ENCODE measurements at places on chromosomes 7 and 10. TPM values are rescaled to one million over a fixed set of nuclear protein-coding genes. Genes with fewer than 3 reads are reported as not detected.

ZNF716 gene
- not detected for polyA plus RNA-seq

- DNase-seq = no peak
These were observed 232.6 kb downstream of the ADK start for GRCh38 chr10:74383642-74384041.

ADCY1 gene
- polyA plus RNA-seq = 0.46 TPM

VAX1 gene
- not detected for polyA plus RNA-seq

GRCh38 chr10:130179640-130180039 is 43.4 kb downstream of the GLRX3 start:
- peak; percentile 26 for DNase-seq

GRCh38 chr10:126808103-126808502 is 97.1 kb upstream of the DOCK1 start:
- DNase-seq = no peak

DNA sequence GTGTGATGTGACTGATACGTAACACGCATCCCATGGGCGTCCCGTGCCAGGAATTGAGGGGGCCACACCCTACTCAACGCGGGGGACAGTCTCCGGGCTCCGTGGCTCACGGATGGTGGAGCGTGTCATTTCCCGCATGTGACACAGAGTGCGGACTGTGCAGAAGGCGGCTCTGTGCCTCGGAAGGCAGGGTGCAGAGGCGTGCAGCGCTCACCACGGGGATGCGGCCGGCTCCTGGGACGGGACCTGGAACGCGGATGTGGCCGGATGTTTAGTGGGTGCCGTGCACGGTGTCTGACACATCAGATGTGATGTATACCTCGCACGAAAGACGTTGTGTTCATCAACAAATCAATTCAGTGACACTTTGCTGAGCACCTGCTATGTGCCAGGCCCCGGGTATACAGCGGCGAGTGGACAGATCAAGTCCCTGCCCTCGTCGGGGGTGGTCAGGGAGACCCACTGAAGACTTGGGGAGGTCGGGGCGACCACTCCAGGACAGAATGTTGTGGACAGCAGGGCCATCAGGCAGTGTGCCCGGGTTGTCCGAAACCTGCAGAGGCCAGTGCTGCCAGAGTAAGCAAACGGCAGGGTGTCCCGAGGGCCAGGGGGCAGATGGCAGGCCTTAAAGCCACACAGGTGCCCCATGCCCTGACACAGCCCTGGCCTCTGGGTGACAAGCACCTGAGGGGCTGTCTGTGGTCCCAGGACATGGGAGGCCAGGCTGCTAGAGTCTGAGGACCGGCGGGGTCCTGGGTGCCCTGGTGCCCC is 38.1 kb downstream of the MICALL2 start:
- DNase-seq = no peak

DNA sequence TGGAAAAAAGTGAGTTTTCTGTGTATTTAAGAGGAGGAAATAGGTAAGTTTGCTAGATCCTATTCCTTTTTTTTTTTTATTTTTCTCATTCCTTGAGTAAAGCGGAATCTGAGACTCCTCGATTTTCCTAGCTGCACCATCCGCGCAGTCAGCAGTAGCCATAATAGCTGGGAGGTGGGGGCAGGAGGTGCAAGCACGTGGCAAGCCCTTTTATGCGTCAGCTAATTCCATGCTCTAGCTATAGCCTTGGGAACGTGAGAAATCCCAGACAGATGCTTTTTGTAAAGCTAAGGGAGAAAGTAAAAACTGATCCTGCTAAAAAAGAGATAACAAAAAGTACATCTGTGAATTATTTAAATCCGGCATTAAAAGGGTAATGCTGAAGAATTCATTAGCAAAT is 33.2 kb upstream of the TPK1 start:
- DNase-seq = no peak

GRCh38 chr7:44823255-44823781 is 24.6 kb downstream of the H2AZ2 start:
- DNase-seq = no peak

- DNase-seq = no peak
These were observed 213.5 kb upstream of the MKI67 start for GRCh38 chr10:128339753-128340152.

TFEC gene
- 2.3 TPM for polyA plus RNA-seq

DNA sequence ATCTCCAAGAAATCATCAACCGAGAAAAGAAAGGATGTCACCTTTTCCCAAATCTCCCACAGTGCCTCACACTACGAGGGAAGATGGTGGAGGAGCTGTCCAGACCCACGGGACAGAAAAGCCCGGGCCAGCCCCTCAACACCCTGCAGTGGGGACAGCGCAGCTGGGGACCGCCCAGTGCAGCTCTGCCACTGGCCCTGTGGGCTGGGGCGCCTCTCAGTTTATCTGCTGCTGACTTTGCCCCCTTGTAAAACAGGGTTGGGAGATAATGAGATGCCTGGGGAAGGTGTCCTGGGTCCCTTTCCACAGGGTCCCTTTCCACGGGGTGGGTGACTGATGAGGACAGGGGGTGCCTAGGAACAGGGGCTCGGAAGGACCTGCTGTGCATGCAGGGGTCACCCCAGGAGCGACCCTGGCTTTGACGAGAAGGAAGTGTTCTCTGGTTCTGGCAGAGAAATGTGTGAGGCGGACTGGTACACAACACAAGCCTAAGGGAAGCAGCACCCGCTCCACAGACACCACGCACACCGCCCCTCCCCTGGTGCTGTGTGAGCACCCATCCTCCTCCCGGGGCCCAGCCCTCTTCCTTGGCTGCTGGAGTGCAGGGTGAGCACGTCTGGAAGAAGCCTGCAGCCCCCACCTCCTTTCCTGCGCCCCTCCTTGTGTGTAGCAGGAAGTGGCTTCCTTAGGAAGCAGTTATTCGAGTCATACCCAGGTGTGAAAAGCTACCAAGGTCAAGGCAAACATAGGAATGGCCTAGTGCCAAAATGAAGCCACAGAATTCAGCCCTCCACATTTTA is 339.9 kb downstream of the DNAJB6 start:
- no peak for DNase-seq

DNA sequence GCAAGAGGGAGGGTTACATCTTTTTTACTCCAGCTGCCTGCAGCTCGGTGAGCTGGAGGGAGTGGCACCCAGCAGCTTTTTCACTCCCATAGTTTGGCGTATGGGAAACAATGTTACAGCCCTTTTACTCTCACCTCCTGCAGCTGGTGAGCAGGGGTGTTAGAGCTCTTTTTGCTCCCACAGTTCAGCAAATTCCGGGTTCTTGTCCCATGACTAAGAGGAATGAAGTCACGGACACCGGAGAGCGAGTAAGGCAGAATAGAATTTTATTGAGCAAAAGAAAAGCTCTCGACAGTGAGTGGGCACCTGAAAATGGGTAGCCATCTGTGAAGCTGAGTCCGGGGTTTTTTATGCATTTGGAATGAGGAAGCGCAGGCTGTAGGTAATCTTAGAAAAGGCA is 446.6 kb downstream of the GFRA1 start:
- DNase-seq = no peak

- DNase-seq = no peak
These were observed 408.8 kb upstream of the SEMA3C start for GRCh38 chr7:81327468-81328266.

- no peak for DNase-seq
These were observed 951 bp downstream of the AS3MT start for GRCh38 chr10:102870221-102870620.

DNA sequence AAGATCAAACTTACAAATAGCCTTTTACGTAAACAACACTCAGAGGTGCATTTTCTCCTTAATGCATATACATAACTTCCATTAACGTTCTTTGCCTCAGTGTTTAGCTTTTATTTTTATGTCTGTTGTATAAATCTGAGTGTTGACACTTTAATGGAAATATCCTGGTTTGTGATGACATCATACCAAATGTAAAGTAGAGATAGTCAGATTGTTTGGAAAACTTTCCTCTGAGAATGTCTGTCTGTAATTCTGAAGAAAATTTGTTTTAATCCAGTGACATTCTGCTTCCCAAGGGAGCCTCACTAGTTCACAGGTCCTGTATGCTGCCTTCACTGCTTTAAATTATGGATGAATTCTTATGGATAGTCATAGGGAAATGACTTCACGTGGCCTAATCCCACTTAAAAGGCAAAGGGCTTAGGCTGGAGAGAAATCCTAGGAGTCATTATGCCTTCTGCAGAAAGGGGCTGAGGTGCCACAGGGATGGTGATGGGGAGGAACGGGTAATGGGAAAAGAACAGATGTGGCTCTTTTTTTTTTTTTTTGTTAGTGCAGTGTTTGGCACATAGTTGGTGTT is 93.2 kb downstream of the DNAJB9 start:
- DNase-seq = no peak

DNA sequence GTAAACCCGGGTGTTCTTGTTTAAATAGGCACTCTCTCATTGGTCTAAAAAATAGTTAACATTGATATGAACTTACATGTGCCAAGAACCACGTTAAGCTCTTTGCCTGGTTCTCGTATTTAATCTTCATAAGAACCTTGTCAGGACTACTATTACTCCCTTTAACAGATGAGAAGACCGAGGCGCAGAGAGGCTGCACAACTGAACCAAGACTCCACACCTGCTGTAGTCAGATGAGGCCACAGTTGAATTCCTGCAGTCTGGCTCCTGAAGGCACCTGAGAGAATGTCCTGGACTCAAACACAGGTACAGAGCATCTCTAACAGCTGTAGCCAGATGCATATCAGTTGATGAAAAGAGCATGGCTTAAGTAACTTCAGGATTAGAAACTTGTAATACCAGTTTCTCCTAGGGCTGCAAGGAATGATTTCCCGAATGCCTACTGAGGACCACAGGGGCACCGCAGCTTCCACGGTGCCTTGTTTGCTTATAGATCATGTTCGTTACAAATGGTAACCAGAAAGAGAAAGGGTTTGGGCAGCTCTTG is 9.5 kb downstream of the DDC start:
- no peak for DNase-seq

STAMBPL1 gene
- polyA plus RNA-seq = 2.6 TPM

TEX36 gene
- polyA plus RNA-seq = not detected

DENND11 gene
- 3.4 TPM for polyA plus RNA-seq
